ENCODE measurements at places on chromosomes 4 and X.

GRCh38 chr4:82493721-82494425 is 63.5 kb downstream of the ENOPH1 start:
- DNase-seq: no peak

DNA sequence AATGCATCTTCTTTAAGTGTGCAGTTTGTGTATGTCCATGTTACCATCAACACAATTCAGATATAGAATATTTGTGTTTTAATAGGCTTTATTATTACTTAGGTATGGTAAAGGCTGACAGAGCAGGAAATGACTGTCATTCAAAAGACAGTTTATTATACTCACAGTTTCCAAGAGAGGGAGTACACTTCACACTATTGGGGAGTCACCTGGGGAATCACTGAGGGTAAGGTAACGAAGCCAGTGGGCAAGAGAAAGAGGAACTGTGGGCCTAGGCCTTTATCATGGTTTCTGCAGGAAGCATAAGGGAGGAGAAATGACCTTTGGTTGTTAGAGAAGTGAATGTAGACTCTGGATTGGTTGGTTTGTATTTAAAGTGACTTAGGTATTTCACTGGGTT is 235.1 kb upstream of the HCCS start:
- DNase-seq: no peak

DNA sequence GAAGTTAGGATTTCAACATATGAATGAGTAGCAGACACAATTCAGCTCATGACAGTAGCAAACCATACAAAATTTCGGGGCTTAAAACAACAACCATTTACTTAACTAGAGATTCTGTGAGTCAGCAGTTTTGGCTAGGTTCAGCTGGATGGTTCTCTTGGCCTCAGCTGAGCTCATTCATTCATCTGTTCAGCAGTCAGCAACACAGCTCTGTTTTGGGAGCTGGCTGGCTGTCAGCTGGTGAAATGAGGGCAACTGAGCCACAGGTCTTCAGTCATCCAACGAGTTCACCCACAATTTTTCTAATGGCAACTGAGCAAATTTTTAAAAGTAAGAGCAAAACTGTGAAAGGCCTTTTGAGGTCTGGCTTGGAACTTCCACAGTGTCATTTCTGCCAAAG is 2005.1 kb upstream of the AGA start:
- DNase-seq: no peak

DNA sequence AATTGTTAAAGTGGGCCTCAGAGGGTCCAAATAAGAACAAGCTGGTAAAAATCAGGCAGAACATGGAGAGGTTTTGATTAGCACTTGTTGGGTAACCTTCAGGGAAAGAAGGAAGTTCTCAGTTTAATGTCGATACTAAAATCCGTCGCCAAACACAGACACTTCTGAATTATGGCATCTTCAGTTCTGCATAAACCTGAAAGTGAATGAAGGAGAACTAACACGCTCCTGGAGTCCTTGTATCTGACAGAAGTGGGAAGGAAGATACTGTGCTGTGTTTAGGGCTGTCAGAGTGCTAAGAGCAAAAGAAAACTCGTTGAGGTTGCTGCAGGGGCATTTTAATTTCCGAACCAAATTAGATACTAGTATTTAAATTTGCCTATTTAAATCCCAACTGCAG is 106.2 kb downstream of the TMA16 start:
- DNase-seq: no peak

DNA sequence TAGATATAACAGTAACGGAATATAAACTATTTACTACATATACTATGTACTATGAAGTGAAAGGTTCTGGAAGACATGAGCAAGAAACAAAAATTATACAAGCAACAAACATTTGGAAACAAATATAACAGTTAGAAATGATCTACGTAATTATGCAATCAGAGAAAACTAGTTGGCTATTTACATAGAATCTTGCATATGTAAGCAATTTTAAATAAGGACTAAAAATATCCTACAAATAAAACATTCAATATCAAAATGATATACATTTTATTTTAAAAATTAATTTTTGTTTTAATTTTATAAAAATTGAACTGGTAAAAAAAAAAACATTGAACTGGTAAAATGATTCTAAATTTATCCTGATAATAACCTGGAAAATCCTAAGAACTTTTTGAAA is 642.5 kb upstream of the PCDH10 start:
- DNase-seq: no peak

GRCh38 chr4:54228056-54228527 is 1.0 kb upstream of the PDGFRA start:
- DNase-seq: no peak

DNA sequence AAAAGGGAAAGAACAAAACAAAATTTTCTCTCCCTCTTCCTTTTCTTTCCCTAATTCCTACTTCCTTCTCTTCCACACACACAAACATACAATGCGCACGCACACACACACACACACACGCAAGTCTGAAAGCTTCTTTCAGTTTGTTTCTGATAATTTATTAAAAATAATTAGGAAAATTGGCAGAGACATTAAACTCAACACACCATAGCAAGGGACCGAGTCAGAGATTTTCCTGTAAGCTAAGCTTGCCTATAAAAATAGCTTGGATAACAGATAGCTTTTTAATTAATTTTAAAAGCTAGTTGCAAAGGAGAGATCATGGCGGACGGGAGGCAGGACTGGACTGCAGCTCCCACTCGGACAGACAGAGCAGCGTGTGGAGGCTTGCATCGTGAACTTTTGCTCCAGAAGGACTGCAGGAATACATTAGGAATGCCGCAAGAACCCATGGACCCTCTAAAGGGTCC is 92.6 kb upstream of the MAPK10 start:
- DNase-seq: no peak

- no peak for DNase-seq
These were observed 46.8 kb upstream of the GPR78 start for GRCh38 chr4:8533274-8533865.

DNA sequence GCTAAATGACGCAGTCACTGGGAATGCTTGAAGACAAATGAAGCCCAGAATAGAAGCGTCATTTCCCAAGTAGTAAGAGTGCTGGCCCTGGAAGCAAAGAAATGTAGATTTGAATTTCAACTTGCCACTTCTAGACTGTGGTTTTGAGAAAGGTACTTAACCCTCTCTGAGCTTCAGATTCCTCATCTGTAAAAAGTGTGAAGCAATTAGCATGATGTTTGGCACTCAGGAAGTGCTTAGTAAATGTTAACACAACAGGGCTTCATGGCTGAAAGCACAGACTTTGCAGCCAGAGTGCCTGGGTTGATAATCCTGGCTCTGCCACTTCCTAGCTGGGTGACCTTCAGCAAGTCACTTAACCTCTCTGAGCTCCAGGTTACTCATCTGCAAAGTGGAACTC is 147.4 kb upstream of the RPS6KA3 start:
- DNase-seq: no peak

GRCh38 chrX:3326681-3327080 is 19.8 kb downstream of the MXRA5 start:
- DNase-seq: no peak

DNA sequence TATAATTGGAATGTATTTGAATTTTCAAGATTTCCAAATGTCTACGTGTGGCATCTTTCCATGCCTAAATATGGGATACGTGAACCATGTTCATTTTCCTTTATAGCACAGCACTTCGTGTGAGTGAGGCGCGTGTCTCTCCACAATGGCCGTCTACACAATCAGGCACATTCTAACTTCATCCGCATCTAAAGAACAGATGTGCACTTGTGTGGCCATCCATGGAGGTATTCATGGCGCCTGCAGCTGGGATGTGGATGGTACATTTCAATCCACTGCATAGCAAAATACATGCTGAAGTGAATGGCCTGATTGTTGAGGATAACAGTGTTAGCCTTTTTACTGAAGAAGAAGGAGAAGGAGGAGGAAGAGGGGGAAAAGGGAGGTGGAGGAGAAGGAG is 34.5 kb upstream of the TRIM2 start:
- DNase-seq: no peak

GRCh38 chr4:119059221-119059620 is 76.4 kb upstream of the MYOZ2 start:
- no peak for DNase-seq

DNA sequence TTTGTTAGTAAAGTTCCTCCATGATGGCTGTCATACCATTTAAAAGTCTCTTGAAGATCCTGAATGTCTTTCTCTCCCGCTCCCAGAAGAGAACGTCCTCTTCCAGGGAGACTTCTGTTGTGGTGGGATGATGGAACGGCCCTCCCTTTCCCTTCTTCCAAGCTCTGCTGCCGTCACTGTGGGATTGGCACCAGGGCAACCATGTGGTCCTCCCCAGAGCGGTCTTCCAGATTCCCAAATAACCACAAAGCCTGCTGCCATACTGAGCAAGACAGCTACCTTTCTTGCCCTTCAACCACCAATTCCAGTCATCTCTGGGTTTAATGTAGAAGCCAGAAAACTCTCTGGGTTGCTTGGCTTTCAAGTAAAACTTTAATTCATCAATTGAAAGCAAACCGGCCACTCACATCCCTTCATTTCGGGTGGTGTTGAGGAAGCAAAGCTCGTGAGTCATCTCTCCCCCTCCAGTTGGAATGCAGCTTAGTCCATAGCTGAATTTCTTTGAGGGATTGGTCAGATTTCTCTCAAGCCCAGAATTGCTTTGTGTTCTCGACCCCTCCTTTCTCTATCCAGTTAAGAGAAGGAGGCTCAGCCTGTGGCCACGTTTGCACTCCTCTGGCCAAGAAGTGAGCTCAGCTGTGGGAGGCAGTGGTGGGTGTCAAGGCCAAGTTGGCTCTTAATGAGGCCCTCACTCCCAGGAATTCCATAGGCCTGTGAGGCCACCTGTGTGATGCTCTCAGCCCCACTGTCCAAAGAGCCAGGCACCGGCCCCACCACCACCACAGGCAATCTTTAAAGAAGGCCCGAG is 36.9 kb downstream of the FHDC1 start:
- DNase-seq: no peak

- no peak for DNase-seq
These were observed 243.0 kb upstream of the KCNIP4 start for GRCh38 chr4:22191565-22191964.

DNA sequence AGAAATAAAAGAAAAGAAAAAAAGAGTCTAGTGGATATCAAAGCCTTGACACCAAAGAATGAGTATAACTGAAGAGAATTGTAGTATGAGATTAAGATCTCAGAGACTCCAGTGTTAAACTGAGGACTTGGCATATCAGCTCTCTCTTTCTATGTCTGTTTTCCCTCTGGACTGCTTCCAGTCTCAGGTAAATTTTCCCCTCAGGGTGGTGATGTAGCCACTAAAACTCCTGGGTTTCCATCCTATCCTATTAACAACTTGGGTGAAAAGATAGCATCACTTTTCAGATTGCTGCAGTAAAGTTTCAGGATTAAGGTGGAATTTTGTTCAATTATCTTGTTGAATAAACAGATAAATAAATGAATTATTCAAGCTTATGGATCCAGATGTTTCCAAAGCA is 85.7 kb downstream of the ATP10D start:
- no peak for DNase-seq

- DNase-seq: no peak
These were observed 169.2 kb downstream of the TMA16 start for GRCh38 chr4:163663454-163664225.

DNA sequence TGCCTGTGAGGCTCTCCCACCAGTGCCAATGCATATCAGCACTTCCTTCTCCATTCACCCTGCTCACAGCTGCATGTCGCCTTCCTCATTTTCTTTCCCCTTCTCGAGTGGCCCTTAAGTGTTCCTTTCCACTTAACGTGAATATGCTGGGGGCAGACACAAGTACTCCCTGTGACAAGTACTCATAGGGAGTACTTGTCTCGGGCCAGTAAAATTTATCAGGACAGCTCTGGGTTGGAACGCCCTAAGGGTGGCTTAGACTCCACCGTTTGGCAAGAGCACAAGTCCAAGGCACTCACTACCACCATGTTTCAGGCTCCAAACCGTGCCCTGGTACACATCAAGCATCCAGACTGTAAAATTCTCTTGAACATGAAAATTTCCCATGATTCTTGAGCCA is 3.9 kb upstream of the LDOC1 start:
- no peak for DNase-seq

GRCh38 chr4:83010522-83011318 is at the start of gene LIN54:
TSS of gene LIN54 (minus strand) at chr4:83010823. CDS start at chr4:82984844, 25,979 bp downstream.
- peak; percentile 66 for DNase-seq

DNA sequence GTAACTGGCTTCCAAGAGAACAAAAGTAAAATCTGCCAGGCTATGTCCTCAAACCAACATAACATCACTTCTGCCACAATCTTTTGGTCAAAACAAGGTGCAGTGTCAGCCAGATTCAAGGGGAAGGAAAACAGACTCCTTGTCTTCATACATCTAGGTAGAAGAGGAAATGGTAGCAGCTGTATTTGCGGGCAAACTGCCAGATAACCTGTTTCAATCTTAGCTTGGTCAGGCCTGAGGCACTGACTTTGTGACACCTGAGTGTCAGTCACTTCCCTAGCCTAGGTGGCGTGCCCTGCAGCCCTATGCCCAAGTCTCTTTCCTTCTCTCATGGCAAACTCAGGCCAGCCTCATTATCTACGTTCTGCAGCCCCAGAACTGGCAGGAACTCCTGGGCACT is 146.2 kb upstream of the JADE1 start:
- no peak for DNase-seq

GRCh38 chrX:50971395-50971794 is 60.9 kb downstream of the BMP15 start:
- no peak for DNase-seq

GRCh38 chr4:3285558-3286334 is 7.1 kb upstream of the RGS12 start:
- no peak for DNase-seq

DNA sequence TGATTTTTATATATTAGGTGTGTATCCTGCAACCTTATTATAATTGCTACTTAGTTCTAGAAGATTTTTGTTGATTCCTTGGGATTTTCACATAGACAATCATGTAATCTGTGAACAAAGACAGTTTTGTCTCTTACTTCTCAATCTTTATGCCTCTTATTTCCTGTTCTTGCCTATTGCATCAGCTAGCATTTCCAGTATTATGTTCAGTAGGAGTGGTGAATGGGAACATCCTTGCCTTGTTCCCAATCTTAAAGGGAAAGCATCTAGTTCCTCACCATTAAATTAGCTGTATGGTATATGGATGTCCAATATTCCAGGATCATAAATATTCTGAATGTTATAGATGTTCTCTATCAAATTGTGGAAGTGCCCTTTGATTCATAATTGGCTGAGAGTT is 41.8 kb downstream of the AWAT2 start:
- no peak for DNase-seq

GRCh38 chrX:130738638-130739195 is 164.3 kb downstream of the ENOX2 start:
- no peak for DNase-seq

DNA sequence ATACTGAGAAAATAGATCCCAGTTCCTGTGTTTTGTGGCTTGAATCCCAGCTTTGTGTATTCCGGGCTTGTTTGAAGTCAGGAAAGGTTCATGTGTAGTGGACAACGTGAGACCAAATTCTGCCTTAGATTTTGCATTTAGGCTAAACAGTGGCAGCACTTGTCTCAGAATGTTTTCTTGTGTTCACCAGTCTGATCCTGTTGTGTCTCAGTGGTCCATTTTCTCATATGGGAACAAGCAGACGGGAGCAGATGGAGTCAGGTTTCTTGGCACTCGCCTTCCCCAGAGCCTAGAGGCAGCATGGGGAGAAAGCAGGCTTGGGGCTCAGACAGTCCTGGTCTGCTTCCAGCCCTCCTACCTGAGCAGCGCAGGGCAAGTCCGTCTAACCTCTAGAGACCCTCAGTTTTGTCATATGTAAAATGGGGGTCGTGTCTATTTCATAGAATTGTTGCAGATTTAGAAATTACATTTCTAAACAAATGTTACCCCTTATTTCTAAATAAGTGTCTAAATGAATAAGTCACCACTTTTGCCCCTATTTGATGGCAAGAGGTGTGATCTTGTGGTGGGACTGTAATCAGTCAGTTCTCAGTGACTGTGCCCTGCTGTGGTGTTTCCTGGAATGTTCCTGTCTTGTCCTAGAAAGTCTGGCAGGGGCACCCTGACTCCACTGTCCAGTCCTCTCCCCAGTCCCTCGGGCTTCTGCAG is 28.3 kb upstream of the MSANTD1 start:
- DNase-seq: no peak

All from stimulated activated CD4-positive, alpha-beta T cell treated with anti-CD3 and anti-CD28 coated beads, Interleukin-2, amount 100 ng/mL, for 48 hours (primary cell).